ENCODE measurements at places on chromosomes 11 and 22. TPM values are rescaled to one million over a fixed set of nuclear protein-coding genes. Genes with fewer than 3 reads are reported as not detected.

- no peaks in the 10 kb centered on the region for H3K27me3 ChIP-seq
- H3K4me1 ChIP-seq, result no peaks in the 10 kb centered on the region
- H3K27ac ChIP-seq, result no peak overlapping the region
- DNase-seq, result no peak
- H3K4me3 ChIP-seq, result no peak overlapping the region
These were observed 2097.9 kb downstream of the LRRC4C start for GRCh38 chr11:39361557-39361956.

DNA sequence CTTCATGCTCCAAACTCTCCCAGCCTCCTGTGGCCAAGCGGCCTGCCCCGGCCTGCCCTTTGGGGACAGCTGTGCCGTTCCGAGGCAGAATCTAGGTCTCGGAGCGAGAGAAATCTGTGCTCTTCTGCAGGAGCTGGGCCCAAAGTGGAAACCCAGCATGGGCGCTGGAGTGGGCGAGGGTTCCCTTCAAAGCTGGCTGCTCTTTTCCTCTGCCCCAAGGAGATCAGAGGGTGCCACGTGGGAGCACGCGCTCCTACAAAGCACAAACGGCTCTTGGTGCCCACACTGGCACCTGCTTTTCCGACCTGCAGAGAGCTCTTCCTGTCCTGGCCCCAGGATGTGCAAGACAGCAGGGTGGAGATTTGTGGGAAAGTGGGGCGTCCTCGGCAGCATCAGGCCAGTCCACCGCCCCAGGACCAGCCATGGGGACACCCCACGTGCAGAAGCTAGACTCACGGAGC is 6.9 kb downstream of the OSBPL5 start:
- H3K4me1 ChIP-seq, result peaks cover 18% of the 10 kb centered on the region
- H3K27me3 ChIP-seq, result peaks cover 12% of the 10 kb centered on the region
- H3K4me3 ChIP-seq, result no peak overlapping the region
- H3K36me3 ChIP-seq, result no peaks in the 10 kb centered on the region
- no peak overlapping the region for H3K27ac ChIP-seq
- DNase-seq, result no peak

DNA sequence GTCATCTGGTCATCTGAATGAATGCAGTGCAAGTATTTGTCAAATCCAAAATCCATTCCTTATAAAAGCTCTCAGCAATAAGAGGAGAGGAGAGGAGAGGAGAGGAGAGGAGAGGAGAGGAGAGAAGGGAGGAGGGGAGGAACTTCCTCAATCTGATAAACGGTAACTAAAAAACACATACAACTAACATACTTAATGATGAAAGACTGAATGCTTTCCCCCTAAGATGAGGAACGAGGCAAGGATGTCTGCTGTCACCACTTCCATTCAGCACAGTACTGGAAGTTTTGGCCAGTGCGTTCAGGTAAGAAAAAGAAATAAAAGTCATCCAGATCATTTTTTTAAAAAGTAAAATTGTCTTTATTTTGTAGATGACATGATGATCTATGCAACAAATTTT is 80.4 kb downstream of the CD82 start:
- DNase-seq, result no peak
- H3K4me3 ChIP-seq, result no peak overlapping the region
- no peaks in the 10 kb centered on the region for H3K36me3 ChIP-seq

GRCh38 chr11:134266440-134266839 is 9.7 kb upstream of the GLB1L3 start:
- peaks cover 48% of the 10 kb centered on the region for H3K4me1 ChIP-seq
- no peaks in the 10 kb centered on the region for H3K27me3 ChIP-seq
- no peak overlapping the region for H3K4me3 ChIP-seq
- DNase-seq, result no peak

DNA sequence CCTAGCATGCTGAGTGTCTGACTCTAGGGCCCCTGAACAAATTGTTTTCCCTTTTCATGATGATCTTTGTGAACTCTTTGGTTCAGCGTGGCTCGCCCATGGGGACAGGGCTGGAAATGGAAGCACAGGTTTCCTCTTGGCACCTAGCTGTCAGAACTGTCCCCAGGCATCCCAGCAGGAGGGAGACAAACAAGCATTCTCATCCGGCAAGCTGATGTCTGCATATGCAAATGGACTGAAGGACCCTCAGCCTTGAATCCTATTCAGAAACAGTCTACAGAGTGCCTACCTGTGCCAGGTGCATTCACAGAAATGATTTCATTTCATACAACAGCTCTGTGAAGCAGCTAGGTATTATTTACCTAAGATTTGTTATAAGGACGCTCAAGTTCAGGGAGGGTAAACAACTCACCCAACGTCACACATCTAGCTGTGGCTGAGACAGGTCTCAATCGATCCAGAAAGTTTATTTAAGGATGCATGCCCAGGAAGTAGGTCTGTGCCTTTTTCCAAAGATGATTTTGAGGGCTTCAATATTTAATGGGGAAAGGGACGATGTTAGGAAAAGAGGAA is 176.4 kb downstream of the KIRREL3 start:
- peak; percentile 45 for DNase-seq
- H3K27ac ChIP-seq, result no peak overlapping the region
- H3K36me3 ChIP-seq, result no peaks in the 10 kb centered on the region
- H3K4me1 ChIP-seq, result peaks cover 18% of the 10 kb centered on the region
- H3K4me3 ChIP-seq, result peak overlapping the region; percentile 4

The SPI1 gene
- total RNA-seq, result not detected

The MMP11 gene
- 12.1 TPM for total RNA-seq

The PVALB gene
- not detected for total RNA-seq

The TUG1 gene
- total RNA-seq, result 125 TPM
